Skin of body (tissue), 3 donors: ENCODE measurements at places on chromosomes 2 and 18. TPM values are rescaled to one million over a fixed set of nuclear protein-coding genes. Genes with fewer than 3 reads are reported as not detected.

DUSP19 gene
- 4.4 TPM for total RNA-seq

DNA sequence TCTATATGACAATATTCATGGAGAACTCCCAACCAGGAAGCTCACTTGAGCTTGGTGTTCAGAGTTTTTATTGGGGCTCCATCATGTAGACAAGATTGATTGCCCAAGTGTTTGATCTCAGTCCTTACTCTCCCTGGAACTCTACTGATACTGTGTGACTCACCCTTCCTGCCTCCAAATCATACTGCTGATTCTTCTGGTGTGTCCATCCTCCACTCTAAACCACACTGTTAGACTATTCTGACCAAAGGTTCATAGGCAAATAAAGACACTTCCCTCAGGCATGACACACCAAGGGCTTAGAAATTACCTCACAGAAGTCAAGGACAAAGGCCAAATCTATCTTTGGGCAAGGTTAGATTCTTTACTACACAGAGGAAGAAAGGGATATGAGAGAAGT lies 107.9 kb upstream of the CDH20 start:
- no peak for DNase-seq

- DNase-seq, result no peak
Observed at GRCh38 chr2:75100011-75100800, 99.1 kb downstream of the TACR1 start.

GRCh38 chr2:64945973-64946768 lies 43.0 kb upstream of the SLC1A4 start:
- no peak for DNase-seq

- no peak for DNase-seq
Observed at GRCh38 chr18:44996261-44996660, 315.6 kb downstream of the SETBP1 start.

- no peak for DNase-seq
Observed at GRCh38 chr2:144446136-144446535, 73.8 kb downstream of the ZEB2 start.

- no peak for DNase-seq
Observed at GRCh38 chr2:141766225-141766624, 364.6 kb downstream of the LRP1B start.

- DNase-seq, result no peak
Observed at GRCh38 chr18:23809415-23809814, 120.2 kb downstream of the LAMA3 start.

ADGRF3 gene
- not detected for total RNA-seq

GRCh38 chr18:31619291-31619690 lies 27.6 kb downstream of the TTR start:
- no peak for DNase-seq

DNA sequence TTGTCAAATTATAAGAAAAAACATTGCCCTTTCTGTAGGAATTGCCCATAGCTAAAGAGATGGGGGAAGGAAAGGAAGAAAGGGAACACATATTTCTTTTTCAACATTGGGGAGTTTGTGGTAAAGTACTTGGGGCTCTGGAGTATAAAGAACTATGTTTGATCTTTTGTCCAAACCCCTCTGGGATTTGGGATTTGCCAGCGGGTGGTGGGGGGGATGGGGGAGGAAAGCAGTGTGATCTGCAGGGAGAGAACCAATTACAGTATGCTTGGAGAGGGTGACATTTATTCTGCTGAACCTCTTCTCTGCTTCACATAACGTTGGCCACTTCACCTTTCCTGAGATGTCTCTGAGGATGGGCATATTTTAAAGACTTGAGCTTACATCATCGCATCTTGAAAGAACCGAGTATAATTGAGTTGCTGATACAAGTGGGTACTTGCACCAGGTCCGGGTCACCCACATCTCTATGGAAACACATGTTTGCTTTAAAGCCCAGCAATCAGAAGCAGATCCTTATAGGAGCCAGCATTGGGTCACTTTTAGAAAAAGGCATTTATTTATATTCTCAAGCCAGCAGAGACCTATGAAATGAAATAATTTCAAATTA lies 73.1 kb downstream of the SPATS2L start:
- no peak for DNase-seq

DNA sequence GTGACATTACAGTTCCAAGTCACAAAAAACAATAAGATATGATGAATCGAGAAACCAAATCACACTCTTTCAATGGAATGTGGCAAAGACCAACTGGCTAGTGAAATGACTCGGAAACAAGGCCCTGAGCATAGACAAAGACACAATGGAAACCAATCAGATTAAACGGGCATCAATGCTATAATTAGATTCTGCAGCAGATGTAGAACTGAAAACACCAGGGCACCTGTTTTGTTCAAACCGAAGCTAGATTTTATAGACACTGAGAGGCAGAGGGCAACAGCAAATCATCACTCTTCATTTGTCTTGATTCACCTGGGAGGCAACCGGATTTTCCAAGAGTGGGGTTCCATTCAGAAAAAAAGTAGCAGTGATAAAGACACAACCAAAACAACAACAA lies 92.8 kb upstream of the BARD1 start:
- no peak for DNase-seq

DNA sequence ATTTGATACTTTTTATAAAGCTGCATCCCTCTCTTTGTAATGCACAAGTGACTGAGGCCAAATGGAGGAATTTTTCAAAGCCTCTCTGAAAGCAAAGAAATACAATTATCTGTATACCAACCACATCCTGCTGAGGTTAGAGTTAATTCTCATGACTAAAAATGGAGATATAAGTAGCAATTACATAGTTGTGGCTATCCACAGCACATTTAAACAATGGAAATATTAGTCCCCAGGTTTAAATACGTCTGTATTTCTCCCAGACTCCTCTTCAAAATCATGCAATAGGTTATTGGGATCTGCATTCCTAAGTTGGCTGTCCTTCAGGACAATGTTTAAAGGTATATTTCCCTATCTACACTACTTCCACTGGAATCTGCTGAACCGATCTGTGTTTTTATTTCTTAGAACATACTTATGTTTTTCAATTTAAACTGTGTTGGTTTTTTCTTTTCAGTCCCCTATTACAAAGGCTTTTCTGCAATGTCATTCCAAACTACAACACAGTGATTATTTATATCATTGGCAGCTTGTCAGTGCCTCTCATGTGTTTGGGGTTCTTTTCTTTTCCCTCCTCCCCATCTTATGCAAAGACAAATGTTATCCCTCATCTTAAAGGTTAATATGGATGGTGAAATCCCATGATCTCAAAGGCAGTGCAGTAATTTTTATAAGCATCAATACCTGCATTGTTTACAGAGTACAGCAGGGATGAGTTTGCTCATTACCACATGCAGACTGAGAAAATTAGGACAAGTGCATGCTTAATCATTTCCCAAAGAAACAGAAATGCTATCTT lies 134.8 kb upstream of the FSHR start:
- DNase-seq, result no peak
